ENCODE measurements at places on chromosomes 12 and 14.
A peak's percentile ranks its signal among the peaks of the same experiment; 100 is the strongest.

GRCh38 chr14:55850825-55851241, 267.4 kb upstream of the PELI2 start:
- DNase-seq: no peak

DNA sequence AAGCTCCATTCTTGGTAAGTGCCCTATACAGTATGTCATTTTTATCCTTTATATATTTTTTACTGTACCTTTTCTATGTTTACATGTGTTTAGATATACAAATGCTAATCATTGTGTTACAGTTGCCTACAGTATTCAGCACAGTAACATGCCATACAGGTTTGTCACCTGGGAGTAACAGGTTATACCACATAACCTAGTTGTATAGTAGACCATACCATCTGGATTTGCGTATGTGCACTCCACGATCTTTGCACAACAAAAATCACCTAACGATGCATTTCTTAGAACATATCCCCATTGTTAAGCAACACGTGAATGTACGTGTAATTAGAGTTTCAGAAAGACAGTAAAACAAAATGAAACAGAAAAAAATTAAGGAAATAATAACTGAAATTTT, 11.9 kb upstream of the ANO2 start:
- no peak for DNase-seq

GRCh38 chr12:124508381-124509079, 58.9 kb downstream of the NCOR2 start:
- DNase-seq: no peak

DNA sequence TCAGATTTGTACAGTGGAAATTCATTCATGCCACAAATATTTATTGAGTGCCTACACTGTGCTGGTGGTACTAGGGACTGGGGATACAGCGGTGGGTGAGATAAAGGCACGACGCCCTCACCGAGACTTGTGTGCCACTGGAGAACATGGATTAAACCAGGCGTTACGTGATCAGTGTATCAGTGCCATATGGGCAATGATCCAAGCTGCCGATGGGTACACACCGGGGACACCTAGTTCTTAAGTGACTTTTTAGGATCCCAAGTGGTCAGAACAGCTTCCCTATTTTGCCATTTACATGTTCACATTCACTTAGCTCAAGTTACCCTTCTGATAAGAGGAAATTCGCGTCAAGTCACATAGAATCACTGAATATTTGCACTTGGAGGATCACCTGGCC, 236.7 kb downstream of the CACNA1C start:
- no peak for DNase-seq

DNA sequence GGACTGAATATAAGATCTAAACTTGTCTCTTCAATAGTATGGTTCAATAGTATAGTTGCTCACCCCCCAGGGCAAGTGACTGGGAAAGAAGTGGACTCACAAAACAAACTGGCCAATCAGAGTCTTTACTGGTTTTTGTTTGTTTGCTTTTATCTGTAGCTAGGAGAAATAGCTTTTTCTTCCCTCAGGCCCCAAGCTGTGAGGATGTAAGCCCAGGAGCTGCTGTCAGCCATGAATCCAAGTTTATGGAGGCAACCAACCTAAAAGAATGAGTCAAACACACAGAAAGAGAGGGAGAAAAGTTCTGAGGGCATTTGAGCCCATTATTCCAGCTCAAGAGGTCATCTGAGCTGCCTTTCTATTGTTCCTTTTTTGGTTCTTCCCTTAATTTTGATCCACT, 375.3 kb downstream of the BCAT1 start:
- no peak for DNase-seq

- no peak for DNase-seq
These were observed 95.7 kb downstream of the SAMD4A start for GRCh38 chr14:54662491-54663133.

GRCh38 chr14:99672506-99673304, 11.4 kb upstream of the CYP46A1 start:
- DNase-seq: no peak

DNA sequence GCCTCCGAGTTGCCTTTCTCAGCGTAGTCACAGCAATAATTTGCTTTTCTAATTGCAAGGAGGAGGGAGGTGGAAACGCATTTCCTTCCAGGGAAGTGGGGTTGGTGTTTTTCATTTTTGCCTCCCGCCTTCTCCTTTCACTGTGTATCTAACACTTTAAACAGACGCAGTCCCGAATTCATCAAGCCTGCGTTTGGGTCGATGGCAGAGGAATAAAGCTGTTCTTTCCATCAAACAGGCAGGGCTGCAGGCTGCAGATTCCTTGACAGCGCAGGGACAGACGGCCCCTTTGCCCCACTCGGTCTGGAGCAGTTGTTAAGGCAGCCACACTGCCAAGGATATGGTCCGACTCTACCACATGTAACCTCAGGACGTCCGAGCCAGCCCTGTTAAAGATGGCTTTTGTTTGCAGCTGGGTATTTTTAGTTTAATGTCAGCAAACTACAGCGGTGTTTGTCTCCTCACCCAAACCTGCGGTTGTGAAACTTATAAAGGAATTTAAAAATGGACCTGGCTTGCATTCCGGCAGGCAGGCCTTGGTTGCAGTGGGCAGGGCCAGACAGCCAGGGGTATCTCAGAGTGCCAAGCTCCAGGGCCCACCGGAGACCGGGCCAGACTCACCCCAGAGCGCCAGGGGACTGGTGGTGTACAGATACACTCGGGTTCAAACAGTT, 2.1 kb downstream of the CHST11 start:
- no peak for DNase-seq

GRCh38 chr12:108511633-108512540, 3.2 kb upstream of the FICD start:
- peak; percentile 28 for DNase-seq

DNA sequence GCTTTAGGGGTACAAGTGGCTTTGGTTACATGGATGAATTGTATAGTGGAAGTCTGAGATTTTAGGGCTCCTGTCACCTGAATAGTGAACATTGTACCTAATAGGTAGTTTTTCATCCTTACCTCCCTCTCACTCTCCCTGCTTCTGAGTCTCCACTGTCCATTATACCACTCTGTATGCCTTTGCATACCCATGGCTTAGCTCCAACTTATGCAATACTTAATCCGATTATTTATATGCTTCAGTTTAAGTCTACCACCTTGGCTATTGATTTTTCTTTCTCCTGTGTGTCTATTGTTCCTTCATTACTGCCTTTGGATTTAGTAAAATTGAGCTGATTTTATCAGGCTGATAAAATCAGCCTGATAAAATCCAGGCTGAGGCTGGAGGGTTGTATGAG, 30.5 kb upstream of the C12orf71 start:
- DNase-seq: no peak

DNA sequence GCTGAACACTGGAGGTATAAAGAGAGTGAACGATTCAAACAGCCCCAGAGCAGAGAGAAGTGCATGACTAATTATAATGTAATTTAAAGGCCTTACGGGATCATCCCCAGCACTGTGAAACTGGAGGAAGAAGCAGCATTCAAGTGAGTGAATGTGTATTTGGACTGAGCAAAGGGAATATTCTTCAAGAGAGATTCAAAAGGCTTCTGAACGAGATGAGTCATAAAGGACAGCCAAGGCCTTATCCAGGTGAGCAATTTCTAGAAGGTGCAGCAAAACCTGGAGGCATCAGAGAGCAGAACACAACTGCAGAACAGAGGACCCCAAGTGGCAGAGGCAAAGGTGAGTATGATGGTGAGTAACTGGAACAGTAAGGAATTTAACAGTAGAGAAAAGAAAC, 127.2 kb downstream of the BCAT1 start:
- DNase-seq: no peak

- no peak for DNase-seq
These were observed 7.3 kb upstream of the TMEM229B start for GRCh38 chr14:67495827-67496226.

GRCh38 chr14:32129124-32129523, 52.0 kb downstream of the ARHGAP5 start:
- DNase-seq: no peak

DNA sequence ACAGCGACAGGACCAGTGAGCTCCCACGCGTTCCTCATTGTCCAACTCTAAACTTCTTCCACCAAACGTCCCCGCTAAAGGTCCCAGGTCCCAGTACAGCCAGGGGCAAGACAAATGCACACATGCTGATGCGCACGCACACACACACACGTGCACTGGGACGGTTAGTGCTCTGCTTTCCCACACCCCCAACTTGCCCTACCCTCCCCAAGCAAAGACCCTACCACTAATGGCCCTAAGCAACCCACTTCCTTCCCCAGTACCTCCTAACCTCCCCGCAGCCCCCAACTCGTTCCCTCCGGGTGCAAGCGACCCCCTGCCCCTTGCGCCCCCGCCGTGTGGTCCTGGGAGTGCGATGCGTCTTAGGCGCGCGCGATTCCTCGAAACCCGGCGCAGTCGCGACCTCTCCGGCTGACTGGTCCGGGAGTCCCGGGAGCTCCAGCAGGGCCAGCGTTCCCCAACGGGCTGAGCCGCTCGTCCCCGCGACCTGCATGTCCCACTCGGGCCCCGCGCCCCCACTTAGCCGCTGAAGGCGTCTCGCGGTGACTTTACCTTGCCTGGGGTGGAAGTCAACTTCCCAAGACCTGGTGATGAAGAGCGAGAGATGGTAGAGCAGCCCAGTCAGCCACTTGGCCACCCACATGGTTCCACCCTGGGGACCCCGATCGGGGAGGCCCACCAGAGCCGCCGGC, 578 bp downstream of the ADAMTS20 start:
- no peak for DNase-seq

DNA sequence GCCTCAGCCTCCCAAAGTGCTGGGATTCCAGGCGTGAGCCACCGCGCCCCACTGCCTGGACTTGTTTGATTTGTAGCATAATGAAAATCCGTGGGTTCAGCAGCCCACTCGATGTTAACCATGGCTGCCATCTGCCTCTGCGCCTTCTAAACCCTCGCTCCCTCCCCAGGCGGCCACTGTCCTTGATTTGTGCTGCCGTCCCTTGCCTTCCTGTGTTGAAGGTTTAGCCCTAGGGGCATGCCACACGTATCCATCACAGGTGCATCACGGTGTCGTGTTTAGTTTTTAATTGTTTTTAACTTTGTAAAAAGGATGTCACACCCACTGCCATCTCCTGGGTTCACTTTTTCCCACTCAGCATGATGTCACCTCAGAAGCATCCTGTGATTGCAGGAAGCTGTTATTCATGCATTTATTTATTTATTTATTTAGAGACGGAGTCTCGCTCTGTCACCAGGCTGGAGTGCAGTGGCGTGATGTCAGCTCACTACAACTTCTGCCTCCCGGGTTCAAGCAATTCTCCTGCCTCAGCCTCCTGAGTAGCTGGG, 24.5 kb upstream of the ULK1 start:
- DNase-seq: no peak

- no peak for DNase-seq
These were observed 926 bp downstream of the HRK start for GRCh38 chr12:116880213-116880816.

Data from NCI-H2029 treated with DMSO at 0.1 percent for 48 hours (cell line).